ENCODE measurements at places on chromosomes 12 and 14. TPM values are rescaled to one million over a fixed set of nuclear protein-coding genes. Genes with fewer than 3 reads are reported as not detected.

TSPAN9 gene
- 0.25 TPM for polyA plus RNA-seq

PPHLN1 gene
- 68.7 TPM for polyA plus RNA-seq

EML5 gene
- not detected for polyA plus RNA-seq

NRL gene
- polyA plus RNA-seq = 1.1 TPM

FAM222A gene
- 0.09 TPM for polyA plus RNA-seq

GRCh38 chr14:77804592-77804991, 4.7 kb downstream of the ADCK1 start:
- H3K4me1 ChIP-seq = peaks cover 11% of the 10 kb centered on the region
- no peaks in the 10 kb centered on the region for H3K36me3 ChIP-seq
- DNase-seq = no peak
- no peak overlapping the region for H3K27ac ChIP-seq

DNA sequence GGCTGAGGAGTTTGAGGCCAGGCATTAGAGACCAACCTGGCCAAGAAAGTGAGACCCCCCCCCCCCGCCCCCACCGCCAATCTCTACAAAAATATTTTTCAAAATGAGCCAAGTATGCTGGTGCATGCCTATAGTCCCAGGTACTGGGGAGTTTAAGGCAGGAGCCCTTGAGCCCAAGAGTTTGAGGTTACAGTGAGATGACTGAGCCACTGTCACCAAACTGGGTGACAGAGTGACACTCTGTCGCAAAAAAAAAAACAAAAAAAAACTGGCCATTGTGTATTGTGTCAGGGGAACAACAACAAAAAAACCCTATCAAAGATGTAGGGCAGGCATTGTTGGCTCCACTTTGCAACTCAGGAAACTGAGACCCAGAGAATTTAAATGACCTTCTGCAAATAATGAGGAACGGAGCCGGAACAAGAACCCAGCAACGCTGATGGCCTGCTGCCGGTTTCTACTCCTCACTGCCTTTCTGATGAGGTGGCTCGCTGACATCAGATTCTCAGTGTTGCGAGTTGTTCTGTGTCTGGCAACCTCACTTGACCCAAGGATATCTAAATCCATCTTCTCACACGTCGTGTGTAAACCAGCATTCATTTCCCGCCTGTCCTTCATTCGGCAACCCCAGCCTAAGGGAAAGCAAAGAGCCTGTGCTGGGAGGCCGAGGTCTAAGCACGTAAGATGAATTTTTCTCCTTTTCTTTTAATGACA, 195.2 kb upstream of the CRY1 start:
- H3K27ac ChIP-seq = no peak overlapping the region
- H3K4me1 ChIP-seq = no peaks in the 10 kb centered on the region
- no peaks in the 10 kb centered on the region for H3K36me3 ChIP-seq
- DNase-seq = no peak
- no peak overlapping the region for H3K4me3 ChIP-seq
- H3K27me3 ChIP-seq = no peaks in the 10 kb centered on the region

GRCh38 chr14:31118892-31119291, 88.7 kb downstream of the HECTD1 start:
- H3K36me3 ChIP-seq = peaks cover 100% of the 10 kb centered on the region
- H3K27ac ChIP-seq = no peak overlapping the region
- DNase-seq = no peak
- H3K4me3 ChIP-seq = no peak overlapping the region
- H3K27me3 ChIP-seq = no peaks in the 10 kb centered on the region
- no peaks in the 10 kb centered on the region for H3K4me1 ChIP-seq

GRCh38 chr14:91613459-91614112, 103.5 kb upstream of the PPP4R3A start:
- no peaks in the 10 kb centered on the region for H3K4me1 ChIP-seq
- no peaks in the 10 kb centered on the region for H3K36me3 ChIP-seq
- H3K27me3 ChIP-seq = no peaks in the 10 kb centered on the region
- no peak for DNase-seq
- H3K27ac ChIP-seq = no peak overlapping the region
- H3K4me3 ChIP-seq = no peak overlapping the region

DNA sequence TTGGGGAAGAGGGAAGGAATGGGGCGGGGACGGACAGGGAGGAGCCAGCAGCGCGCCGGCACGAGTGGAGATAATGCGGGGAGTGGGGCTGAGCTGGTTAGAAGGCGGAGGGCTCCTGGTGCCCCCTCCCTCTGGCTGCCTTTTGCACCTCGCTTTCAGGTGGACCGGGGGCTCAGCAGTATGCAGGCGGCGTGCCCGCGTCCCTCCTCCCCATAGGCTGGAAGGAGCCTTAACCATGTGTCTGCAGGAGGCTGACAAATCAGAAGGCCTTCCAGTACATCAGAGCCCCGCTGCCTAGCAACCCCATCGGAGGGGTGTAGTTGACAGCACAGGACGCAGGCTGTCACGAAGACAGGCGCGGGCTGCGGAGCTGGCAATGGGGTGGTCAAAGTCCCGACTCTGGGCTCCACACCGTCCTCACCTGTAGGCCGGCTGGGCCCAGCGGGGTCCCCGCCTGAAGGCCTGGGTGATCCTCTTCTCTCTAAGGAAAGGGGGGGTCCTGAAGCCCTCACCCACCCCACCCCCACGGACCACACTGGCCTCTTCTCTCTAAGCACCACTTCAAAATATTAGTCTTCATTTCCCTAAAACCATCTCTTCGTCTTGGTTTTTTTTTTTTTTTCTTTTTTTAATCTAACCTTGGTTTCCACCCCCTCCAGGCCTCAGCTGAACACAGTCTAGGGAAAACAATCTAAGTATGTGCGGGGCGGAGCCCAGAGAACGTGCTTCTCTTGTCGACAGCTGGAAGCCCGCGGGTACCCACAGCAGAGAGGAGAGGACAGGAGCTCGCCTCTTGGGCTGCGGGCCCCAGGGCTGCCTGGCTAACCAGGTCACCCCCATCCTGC, 44.5 kb downstream of the KDM2B start:
- H3K27me3 ChIP-seq = no peaks in the 10 kb centered on the region
- peaks cover 50% of the 10 kb centered on the region for H3K4me1 ChIP-seq
- H3K27ac ChIP-seq = peak overlapping the region; percentile 90
- peak overlapping the region; percentile 51 for H3K4me3 ChIP-seq
- peak; percentile 72 for DNase-seq

DNA sequence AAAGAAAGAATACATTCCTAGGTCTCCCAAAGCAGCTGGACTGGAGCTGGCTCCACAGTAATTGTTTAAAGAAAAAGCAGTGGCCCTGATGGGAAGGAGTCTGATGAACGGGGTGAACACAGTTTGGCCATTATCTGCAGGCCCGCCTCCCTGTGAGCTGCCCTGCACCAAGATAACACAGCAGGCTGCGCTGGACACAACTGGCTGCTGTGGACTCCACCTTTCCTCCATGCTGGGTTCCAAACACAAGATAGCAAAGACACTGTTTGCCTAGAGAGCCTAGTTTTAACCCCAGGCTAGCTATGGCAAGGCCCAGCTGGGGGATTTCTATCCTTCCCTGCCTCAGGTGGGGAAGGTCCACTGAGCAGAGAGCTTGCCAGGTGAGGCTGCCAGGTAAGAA, 34.6 kb downstream of the ZFP36L1 start:
- DNase-seq = no peak
- peak overlapping the region; percentile 44 for H3K27ac ChIP-seq
- no peaks in the 10 kb centered on the region for H3K36me3 ChIP-seq
- H3K27me3 ChIP-seq = peaks cover 20% of the 10 kb centered on the region
- H3K4me1 ChIP-seq = peaks cover 34% of the 10 kb centered on the region

- no peaks in the 10 kb centered on the region for H3K27me3 ChIP-seq
- no peaks in the 10 kb centered on the region for H3K36me3 ChIP-seq
Measured at GRCh38 chr14:90548455-90548854, 151.6 kb downstream of the CALM1 start.

DNA sequence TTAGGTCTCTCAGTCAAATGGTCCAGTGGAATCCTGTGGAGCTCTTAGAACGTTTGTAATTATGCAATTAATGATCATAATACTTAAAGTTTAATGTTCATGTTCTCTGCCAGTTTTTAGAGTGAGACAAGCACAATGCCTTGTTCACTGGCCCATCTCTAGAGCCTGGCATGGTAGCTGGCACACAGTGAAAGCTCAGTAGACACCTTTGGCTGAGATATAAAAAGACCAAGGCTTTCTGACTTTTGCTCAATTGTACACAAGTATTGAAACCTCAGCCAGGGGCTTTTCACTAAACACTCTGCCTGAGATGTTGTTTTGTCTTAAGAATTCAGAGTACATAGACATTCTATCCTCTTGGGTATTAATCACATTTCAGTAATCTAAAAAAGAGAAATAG, 241.8 kb upstream of the ATP2B1 start:
- H3K36me3 ChIP-seq = no peaks in the 10 kb centered on the region
- peaks cover 9% of the 10 kb centered on the region for H3K4me1 ChIP-seq
- no peak overlapping the region for H3K27ac ChIP-seq
- no peaks in the 10 kb centered on the region for H3K27me3 ChIP-seq
- no peak overlapping the region for H3K4me3 ChIP-seq

GRCh38 chr14:96979611-96980074, 182.5 kb downstream of the VRK1 start:
- H3K27ac ChIP-seq = no peak overlapping the region
- H3K4me1 ChIP-seq = no peaks in the 10 kb centered on the region
- DNase-seq = no peak
- H3K27me3 ChIP-seq = peaks cover 28% of the 10 kb centered on the region
- H3K36me3 ChIP-seq = no peaks in the 10 kb centered on the region
- no peak overlapping the region for H3K4me3 ChIP-seq

DNA sequence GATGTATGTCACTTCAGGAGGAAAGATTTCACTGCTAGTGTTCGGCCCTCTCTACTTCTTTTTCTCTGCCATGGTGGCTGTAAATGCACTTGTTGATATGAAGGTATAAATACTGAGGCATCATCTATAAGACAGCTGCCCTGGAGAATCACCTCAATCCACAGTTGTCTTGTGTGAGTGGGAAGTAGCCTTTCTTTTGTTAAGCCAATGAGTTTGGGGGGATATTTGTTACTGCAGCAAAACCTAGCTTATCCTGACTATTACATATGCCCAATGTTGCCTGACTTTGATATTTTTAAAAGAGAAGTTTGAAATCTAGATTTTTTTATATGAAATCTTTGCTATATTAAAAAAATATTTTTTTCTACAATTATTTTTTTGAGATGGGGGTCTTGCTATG, 3.3 kb upstream of the JDP2 start:
- H3K4me1 ChIP-seq = peaks cover 31% of the 10 kb centered on the region
- H3K4me3 ChIP-seq = no peak overlapping the region
- no peaks in the 10 kb centered on the region for H3K36me3 ChIP-seq
- no peak for DNase-seq

GRCh38 chr12:106764738-106765137, 9.7 kb upstream of the RIC8B start:
- no peak for DNase-seq
- H3K27ac ChIP-seq = no peak overlapping the region
- H3K4me3 ChIP-seq = no peak overlapping the region
- H3K27me3 ChIP-seq = peaks cover 36% of the 10 kb centered on the region

- H3K27ac ChIP-seq = no peak overlapping the region
- H3K36me3 ChIP-seq = no peaks in the 10 kb centered on the region
- no peaks in the 10 kb centered on the region for H3K4me1 ChIP-seq
- no peak for DNase-seq
- no peak overlapping the region for H3K4me3 ChIP-seq
- H3K27me3 ChIP-seq = no peaks in the 10 kb centered on the region
Measured at GRCh38 chr12:99618657-99619056, 28.9 kb upstream of the GARIN6 start.

- H3K27ac ChIP-seq = no peak overlapping the region
- no peaks in the 10 kb centered on the region for H3K4me1 ChIP-seq
- no peak for DNase-seq
- no peak overlapping the region for H3K4me3 ChIP-seq
- H3K27me3 ChIP-seq = no peaks in the 10 kb centered on the region
Measured at GRCh38 chr14:72774141-72774540, 119.8 kb downstream of the DPF3 start.

DNA sequence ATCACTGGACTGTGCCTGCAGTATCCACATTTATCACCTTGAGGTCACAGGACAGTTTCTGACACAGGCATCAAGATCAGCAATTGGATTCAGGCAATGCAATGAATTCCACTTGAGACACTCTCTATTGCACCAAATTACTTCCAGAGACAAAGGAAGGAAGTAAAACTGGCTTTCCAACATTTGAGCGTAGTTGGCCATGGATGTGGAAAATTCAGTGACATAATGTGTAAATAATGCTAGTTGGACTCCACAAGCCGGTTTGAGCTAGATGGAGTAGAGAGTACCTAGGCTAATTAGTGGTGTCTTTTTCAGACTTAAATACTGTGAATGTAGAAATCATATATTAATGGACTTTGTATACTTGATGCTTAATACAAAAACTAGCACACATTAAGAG, 168.3 kb upstream of the SYT1 start:
- no peaks in the 10 kb centered on the region for H3K4me1 ChIP-seq
- H3K36me3 ChIP-seq = no peaks in the 10 kb centered on the region
- no peak overlapping the region for H3K4me3 ChIP-seq
- no peak for DNase-seq
- no peak overlapping the region for H3K27ac ChIP-seq

- H3K27me3 ChIP-seq = no peaks in the 10 kb centered on the region
- no peak overlapping the region for H3K4me3 ChIP-seq
- H3K27ac ChIP-seq = no peak overlapping the region
- no peaks in the 10 kb centered on the region for H3K36me3 ChIP-seq
Measured at GRCh38 chr12:44532940-44533339, 343.2 kb downstream of the NELL2 start.

DNA sequence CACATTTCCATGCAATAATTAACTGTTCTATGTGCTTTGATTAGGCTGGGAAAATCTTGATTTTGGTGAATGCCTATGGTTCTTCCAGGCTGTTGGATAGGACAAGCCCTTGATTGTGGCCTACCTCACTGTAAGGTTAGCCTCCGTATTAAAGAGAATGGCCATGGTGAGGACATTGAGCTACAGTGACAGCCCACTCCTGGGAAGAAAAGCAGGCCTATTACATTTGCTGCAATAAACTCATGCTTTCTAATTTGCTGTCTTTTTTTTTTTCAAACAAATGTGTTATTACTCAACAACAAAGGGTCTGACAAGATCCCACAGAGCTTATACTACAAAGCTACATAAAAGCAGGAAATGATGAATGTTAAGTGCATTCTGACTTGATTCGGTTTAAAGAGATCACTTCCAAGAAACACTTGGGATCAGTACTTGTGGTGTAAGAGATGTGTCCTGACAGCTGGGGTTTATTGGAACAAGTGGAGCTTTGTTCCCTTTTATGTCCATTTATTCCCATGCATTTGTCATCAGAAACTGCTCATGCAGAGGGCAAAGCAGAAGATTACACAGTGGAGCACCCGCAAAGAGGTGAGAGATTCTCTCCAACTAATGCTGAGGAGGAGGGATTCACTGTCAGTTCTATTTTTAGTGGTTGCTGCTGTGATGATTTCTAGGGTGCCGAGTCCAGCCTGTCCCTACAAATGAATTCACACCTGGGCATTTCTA, 29.1 kb upstream of the KCNK10 start:
- DNase-seq = no peak
- H3K4me3 ChIP-seq = no peak overlapping the region
- no peaks in the 10 kb centered on the region for H3K36me3 ChIP-seq
- H3K4me1 ChIP-seq = no peaks in the 10 kb centered on the region
- no peak overlapping the region for H3K27ac ChIP-seq

Data from CD14-positive monocyte (primary cell).